Kidney epithelial cell (primary cell): ENCODE measurements at places on chromosomes 5 and 9.

- DNase-seq: peak; percentile 38
Measured at GRCh38 chr5:165325221-165325620, 1819.8 kb downstream of the MAT2B start.

- DNase-seq: no peak
Measured at GRCh38 chr5:132457371-132458225, 33.0 kb downstream of the IRF1 start.

DNA sequence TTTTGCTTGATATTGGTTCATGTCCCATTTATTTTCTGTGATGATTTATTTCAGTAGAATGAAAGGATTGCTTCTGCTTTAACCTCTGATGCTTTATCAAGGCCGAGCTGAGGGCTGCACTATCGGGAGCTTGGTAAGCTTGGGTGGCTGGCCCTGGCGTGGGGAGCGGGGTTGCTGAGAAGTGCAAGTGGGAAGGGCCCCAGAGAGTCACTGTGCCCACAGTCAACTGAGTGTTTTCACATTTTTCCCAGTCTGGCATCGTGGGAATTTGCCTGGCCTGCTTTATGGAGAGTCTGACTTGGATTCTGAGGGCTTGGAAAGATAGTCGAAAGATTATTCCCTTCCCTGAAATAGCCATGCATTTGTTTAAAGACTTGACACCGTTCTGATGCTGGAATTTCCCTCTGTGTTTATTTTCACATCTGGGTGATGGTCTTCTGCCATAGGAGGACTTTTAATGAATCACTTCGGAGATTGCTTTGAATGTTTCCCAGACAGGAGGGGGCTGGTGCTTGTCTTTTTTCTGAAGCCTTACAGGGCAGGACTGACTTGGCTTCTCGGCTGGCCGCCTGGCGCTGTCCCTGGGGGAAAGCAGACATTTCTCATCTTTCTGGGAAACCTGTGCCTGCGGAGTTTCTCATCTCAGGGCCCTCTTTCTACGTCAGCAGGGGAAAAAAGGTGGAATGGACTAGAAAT, 139.0 kb downstream of the BOD1 start:
- no peak for DNase-seq

- DNase-seq: peak; percentile 65
Measured at GRCh38 chr5:149828161-149829011, 98.3 kb downstream of the PPARGC1B start.

- no peak for DNase-seq
Measured at GRCh38 chr5:134887593-134888159, 13.5 kb downstream of the TXNDC15 start.

DNA sequence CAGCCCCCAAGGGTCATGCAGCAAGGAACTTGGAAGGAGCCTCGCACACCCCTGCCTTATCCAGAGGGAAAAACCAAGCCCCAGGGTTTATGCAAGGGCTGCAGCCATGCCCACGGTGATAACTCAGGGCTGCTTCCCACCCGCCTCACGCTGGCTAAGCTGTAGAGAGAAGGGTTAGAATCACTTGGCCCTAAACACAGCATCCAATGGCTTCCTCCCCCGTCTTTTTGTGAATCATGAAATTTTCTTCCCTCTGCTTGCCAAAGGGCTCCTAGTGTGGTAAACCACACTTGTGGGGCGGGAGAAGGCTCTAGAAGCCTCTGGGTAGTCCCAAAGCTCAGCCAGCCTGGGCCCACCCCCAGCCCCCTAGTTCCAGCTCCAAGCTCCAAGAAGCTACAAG, 55.9 kb upstream of the ORM1 start:
- no peak for DNase-seq

DNA sequence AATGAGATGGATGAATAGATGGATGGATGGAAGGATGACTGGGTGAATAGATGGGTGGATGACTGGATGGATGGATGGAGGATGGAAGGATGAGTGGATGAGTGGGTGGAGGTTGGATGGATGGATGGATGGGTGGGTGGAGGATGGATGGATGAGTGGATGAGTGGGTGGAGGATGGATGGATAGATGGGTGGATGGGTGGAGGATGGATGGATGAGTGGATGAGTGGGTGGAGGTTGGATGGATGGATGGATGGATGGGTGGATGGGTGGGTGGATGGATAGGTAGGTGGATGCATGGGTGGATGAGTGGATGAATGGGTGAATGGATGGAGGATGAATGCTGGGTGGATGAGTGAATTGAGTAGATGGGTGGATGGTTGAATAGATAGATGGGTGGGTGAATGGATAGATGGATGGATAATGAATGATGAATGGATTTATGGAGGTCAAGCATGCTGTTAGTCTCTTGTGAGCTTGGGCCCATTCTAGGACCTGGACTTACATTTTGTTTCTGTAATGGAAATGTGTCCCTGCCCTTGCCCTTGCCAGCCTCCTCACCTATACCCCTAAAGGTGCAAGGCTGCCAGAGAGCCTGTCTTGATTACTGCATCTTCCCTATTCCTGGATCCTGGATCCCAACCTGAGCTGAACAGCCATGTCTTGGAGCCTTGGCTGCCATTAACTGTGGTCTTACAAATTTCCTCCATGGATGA, 159.7 kb upstream of the NFIL3 start:
- no peak for DNase-seq

- DNase-seq: no peak
Measured at GRCh38 chr9:91725651-91726050, 224.4 kb downstream of the ROR2 start.

GRCh38 chr5:159765135-159765433, 151.2 kb upstream of the ADRA1B start:
- DNase-seq: no peak

DNA sequence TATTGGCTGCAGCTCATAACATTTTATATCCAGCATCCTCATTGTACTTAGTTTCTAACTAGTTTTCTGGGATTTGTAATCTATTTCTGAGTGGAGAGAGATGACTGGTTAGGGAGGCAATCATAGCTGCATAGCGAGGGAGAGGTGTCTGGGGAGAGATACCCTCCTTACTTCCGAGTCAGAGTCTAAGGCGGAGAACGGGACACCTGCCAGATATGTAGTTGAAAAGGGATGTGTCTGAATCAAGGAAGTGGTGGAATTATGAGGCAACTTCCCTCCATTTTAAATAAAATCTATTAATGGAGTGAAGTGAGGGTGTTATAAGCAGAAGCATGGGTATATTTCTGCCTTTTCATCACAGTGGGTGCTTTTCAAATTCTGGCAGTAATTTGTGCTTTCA, 126.5 kb downstream of the MAST4 start:
- no peak for DNase-seq

GRCh38 chr5:17443333-17444130, 54.5 kb upstream of the TAF11L2 start:
- DNase-seq: no peak

DNA sequence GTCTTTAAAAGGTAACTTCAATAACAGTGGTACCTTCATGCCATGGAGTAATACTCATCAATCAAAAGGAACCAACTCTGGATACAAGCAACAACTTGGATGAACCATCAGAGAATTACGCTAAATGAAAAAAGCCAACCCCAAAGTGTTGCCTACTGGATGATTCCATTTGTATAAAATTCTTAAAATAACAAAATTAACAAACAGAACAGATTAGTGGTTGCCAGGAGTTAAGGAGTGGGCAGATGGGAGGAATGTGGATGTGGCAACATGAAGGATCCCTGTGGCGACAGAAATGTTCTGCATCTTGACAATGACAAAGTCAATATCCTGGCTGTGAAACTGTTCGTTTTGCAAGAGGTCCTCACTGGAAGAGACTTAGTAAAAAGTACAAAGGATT, 50.5 kb downstream of the SPTLC1 start:
- no peak for DNase-seq

DNA sequence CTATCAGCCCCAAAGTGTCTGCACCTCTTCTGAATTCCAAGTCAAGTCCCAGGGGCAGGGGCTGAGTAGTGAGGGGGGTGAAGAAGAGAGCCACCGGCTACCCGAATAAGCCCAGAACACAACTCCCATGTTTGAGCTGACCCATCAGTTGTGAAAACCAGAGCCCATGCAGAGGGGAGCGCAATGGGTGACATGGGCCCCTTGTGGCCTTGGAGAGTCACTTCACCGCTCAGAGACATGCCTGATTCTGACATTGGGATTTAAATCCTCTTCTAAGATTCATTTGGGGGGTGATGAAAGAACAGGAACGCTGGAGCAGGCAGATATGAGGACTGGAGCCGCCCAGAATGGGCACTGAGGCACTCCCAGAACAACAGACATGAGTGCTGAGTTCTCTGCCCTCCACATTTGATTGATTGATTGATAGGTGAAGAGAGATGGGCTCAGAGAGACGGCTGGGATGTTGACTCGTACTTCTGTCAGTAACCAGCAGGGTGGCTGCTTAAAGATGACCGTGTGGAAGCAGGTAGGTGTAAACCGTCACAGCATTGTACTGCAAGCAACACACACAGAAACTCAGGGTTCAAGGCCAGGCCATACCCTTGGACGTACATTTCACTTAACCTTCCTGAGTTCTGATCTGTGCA, 74.3 kb downstream of the GPR21 start:
- DNase-seq: no peak

DNA sequence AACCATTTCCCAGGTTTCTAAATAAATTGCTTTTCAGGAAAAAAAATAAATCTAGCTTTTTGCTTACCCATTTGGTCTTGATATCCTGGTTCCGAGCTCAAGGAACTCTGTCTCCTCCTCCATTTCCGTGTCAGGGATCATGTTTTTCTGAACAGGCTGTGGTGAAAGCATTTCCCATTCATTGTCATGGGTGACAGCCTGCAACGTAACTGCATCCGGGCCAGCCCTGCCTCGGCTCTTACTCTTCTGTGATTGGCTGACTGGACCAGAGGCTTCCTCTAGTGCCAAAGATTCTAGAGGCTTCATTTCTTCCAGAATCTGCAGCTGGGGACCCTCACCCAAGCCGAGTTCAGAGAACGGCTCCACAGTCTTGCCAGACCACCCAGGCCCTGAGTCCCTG, 61.0 kb upstream of the PCA3 start:
- no peak for DNase-seq

GRCh38 chr5:116557669-116558271, 16.9 kb downstream of the SEMA6A start:
- DNase-seq: no peak

GRCh38 chr9:116992865-116993264, 305.8 kb downstream of the TRIM32 start:
- no peak for DNase-seq

DNA sequence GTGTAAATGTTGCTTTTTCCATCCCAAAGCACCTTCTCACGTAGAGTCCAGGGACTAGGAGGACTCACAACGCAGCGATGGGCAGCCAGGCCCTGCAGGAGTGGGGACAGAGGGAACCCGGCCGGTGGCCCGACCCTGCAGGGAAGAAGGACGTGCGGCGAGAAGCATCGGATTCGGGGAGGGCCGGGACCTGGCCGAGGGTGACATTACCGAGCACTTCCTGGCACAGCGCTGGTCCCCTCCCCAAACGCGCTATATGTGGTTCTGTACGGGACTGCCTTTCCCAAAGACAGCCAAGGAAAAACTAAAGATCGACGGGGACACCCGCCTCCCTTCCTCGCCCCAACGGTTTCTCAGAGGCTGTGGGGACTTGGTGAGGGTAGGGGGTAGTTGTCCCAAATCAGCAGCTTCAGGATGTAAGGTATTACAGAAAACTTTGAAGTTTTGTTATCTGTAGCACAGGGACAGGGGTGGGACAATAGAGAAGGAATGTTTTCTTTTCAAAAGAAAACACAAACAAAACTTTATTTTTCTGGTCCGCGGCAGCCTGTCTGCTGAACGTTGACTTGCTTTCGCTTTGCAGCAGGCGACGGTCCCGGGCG, 887 bp upstream of the MAP3K1 start:
- no peak for DNase-seq

DNA sequence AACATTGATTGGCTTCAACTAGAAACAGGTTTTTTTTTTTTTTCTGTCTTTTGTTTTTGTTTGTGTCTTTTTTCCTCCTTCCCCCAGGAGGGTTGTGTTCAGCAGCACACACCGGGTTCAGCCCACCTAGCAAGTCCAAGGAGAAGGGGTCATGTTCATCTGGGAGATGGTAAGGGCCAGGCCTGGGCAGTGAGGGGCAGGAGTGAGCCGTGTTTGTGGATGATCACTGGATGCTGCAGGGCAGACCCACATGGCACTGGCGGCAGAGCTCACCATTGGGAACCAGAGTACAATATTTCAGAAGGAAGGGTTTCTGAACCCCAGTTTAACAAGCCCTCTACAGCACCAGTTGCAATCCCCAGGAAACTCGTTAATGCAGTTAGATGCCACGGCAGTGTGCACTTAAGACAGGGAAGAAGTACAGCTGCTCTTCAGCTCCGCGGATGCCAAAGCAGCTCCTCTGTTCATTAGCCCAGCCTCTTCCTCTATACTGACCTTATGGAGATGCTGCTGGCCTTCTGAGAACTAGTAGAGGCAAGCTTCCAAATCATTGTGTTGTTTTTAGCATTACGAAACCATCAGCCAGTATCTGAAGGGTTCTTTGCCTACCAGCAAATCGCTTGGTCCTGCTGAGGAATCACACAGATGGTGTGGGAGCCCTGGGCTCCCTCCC, 508.2 kb upstream of the WWC1 start:
- DNase-seq: no peak

DNA sequence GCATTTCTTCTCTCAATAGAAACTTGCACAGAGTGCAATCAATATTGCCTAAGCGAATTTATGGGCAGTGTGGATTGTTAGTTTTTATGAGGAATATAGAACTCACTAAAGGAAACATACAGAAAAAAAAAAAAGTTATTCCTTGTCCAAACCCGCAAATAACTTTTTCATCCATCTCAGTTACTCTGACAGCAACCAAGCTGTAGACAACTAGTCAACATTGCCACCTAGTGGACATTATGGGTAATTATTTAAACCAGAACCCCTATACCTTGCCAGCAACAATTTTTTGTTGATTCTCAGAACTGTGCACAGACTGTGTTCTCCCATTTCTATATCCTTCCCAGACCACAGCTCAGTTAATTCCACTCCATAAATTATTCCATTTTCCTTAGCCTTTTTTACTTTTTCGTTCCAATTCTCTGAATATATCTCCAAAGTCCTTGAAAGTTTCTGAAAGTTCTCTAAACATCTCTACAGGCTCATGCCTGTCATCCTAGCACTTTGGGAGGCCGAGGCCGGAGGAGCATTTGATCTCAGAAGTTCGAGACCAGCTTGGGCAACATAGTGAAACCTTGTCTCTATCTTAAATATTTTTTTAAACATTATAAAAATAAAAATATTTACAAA, 2.6 kb upstream of the AFAP1L1 start:
- DNase-seq: no peak

- no peak for DNase-seq
Measured at GRCh38 chr5:74889523-74890105, 23.4 kb upstream of the FAM169A start.

GRCh38 chr9:68981789-68982188, 32.1 kb downstream of the PRKACG start:
- peak; percentile 38 for DNase-seq
